ENCODE measurements at places on chromosomes 4 and X.

DNA sequence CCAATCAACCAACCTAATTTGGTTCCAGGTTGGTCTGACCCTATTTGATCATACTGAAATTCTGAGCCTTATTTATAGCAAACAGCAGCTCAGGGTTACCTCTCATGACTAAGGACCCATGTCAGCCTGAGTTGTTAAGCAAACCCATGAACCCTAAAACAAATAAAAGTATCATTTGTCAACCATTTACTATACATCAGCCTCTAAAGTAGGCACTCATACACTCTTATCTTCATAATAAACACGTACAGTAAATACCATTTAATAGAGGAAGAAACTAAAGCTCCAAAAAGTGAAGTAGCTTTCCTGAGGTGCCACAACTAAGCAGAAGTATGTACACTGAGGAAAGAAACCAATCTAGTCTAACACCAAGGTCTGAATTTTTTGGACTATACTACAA, 25.2 kb downstream of the MANBA start:
- DNase-seq: peak; percentile 7

- no peak for DNase-seq
Observed at GRCh38 chr4:134747108-134747805, 545.7 kb upstream of the PABPC4L start.

DNA sequence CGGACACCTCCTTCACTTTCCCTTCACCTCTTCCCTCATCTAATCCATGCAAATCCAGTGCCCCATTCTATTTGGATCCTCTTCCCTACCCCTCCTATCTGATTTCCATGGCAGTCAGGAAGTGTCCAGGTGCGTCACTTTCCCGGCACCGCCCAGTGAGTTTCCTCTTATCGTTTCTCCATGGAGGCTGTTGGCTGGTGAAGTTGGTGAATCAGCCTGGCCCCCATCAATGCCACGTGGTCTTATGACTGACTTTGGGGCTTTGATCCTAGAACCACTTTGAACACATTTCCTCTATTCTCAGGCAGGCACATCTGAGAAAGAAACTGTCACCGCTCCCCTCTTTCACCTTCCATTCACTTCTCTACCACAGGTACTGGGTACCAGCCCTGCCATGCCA, 137.8 kb downstream of the CEP135 start:
- no peak for DNase-seq

DNA sequence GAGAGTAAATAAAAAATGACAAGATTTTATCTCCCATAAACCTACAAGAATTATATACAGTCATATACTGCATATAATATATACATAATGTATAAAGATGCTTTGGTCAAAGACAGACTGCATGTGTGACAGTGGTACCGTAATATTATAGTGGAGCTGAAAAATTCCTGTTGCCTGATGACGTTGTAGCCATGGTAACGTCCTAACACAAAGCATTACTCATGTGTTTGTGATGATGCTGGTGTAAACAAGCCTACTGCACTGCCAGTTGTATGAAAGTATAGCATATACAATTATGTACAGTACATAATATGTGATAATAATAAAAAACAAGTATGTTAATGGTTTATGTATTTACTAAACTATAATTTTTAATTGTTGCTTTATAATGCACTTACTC, 245.2 kb upstream of the CENPE start:
- no peak for DNase-seq

GRCh38 chr4:81021142-81021944, 9.2 kb upstream of the BMP3 start:
- peak; percentile 8 for DNase-seq

- no peak for DNase-seq
Observed at GRCh38 chrX:9627922-9628321, 137.7 kb downstream of the GPR143 start.

DNA sequence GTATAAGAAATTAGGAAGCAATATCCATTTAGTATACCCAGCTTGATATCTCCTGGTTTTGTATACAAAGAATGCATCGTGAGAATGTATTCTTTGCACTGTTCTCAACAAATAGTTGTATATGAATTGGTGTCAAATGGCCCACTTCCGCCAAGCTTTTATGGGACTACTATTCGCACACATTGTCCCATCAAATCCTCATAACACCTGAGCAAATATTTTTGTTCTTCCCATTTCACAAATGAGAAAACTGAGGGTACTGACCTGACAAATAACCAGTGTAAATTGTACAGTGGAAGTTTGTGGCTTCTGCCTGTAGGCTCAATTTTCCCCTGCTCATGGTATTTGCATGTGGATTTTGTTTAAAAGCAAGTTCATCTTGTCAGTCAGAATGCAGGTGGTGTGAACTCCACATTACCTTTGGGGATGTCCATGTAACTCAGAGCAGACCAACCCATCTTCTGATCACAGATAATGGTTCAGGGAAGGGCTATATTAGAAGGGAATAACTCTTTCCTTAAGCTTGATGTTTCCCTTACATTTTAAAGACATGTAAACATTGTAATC, 51.5 kb upstream of the FAM241A start:
- no peak for DNase-seq

- no peak for DNase-seq
Observed at GRCh38 chr4:88185906-88186305, 27.5 kb upstream of the ABCG2 start.

DNA sequence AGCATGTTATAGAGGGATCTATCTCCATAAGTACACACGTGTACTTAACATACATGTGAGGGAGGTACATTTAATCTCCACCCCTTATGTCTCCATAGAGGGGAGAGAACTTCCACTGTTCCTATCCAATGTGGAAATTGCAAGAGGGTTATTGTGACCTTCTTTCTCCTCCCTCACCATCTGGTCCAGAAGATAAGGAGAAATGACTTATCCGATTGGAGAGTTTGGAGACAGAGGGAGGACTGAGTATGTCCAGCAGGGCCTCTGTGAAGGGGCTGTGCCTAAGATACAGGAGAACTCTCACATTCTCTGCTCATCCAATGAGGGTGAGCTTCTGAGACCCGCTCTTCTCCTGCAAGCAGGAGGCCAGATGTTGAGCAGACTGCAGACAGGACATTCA, 113.1 kb downstream of the QDPR start:
- no peak for DNase-seq

GRCh38 chr4:99437723-99438404, 2.7 kb upstream of the ADH7 start:
- DNase-seq: peak; percentile 9

GRCh38 chr4:42123071-42123644, 29.3 kb downstream of the BEND4 start:
- DNase-seq: no peak

- DNase-seq: no peak
Observed at GRCh38 chr4:51995647-51996220, 24.4 kb downstream of the LRRC66 start.

DNA sequence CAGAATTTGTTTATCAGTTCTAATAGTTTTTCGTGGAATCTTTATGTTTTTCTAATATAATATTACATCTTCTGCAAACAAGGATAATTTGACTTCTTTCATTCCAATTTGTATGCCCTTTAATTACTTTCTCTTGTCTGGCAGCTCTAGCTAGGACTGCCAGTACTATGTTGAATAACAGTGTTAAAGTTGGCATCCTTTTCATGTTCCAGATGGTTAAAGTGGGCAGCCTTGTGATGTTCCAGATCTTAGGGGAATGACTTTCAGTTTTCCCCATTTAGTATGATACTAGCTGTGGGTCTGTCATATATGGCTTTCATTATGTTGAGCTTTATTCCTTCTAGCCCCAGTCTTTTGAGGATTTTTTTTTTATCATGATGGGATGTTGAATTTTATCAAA, 220.6 kb upstream of the WDFY3 start:
- no peak for DNase-seq

DNA sequence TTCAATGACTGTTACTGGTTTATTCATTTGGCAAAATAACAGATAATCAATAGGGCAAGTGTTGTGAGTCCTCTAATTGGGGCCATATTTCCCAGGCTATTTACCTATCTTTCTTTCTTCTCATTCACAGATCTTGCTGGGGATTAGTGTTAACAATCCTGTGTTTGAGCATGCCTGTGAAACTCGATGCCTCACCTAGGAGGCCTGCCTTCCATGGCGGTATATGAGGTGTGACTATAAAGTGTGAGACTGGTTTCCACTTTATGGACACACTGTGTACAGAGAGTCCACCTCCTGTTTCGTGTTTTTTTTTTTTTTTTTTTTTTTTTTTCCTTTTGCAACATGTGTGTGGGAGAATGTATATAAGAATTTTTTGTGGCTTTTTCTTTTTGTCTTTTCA, 199.3 kb downstream of the BMPR1B start:
- peak; percentile 17 for DNase-seq

All from NCI-H510A (cell line).